HFFc6 (cell line): ENCODE measurements at places on chromosomes 1 and 21. TPM values are rescaled to one million over a fixed set of nuclear protein-coding genes. Genes with fewer than 3 reads are reported as not detected.

DNA sequence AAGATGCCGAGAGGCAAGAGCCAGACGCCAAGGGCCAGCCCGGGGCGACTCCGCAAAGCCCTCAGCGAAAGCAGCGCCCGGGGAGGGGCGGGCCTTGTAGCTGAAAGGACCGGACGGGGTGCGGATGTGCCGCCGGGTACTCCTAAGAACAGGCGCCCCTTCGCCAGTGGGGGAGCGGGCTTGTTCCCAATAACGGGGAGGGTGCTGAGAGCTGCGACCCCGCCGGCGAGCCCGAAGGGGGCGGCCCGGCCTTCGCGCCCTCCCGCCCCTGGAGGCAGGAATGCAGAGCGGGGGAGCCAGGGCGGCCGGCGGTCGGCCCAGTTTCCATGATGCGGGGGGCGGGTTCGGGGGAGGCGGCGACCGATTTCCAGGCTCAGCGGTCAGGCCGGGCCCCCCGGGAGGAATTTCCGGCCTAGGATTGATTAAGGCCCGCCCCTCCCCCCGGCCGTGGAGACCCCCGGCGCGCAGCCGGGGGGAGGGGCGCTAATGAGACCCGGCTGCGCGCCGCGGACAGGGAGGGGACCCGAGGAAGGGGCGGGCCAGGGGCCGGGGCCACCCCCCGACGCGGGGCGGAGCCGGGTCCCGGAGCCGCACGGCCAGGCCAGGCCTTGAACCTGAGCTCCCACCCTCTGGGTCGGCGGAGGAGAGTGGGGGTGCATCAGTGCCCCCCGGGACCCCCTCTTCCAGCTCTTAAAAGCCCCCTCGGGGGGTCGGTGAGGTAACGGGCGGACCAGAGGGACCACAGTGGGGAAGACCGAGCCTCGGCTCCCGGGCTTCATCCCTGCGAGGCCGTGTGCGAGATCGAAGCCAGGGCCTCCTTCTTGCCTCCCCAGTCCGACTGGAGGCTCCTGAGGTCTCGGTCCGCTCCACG, 898 bp upstream of the TMEM200B start:
- H3K4me3 ChIP-seq = peak overlapping the region; percentile 75
- H3K36me3 ChIP-seq = no peaks in the 10 kb centered on the region
- peak overlapping the region; percentile 84 for H3K27ac ChIP-seq
- peak; percentile 50 for DNase-seq

GRCh38 chr1:106880226-106880625, 176.2 kb upstream of the PRMT6 start:
- H3K27me3 ChIP-seq = no peaks in the 10 kb centered on the region
- DNase-seq = no peak
- H3K27ac ChIP-seq = no peak overlapping the region
- no peaks in the 10 kb centered on the region for H3K4me1 ChIP-seq
- H3K36me3 ChIP-seq = no peaks in the 10 kb centered on the region

GRCh38 chr21:45855248-45855811, 126.2 kb upstream of the COL6A1 start:
- DNase-seq = no peak
- no peaks in the 10 kb centered on the region for H3K36me3 ChIP-seq
- H3K27ac ChIP-seq = no peak overlapping the region
- H3K4me3 ChIP-seq = no peak overlapping the region
- peaks cover 16% of the 10 kb centered on the region for H3K27me3 ChIP-seq
- H3K4me1 ChIP-seq = peaks cover 16% of the 10 kb centered on the region

- DNase-seq = no peak
- H3K36me3 ChIP-seq = no peaks in the 10 kb centered on the region
- peaks cover 29% of the 10 kb centered on the region for H3K4me1 ChIP-seq
- peak within 1 kb of the TSS; percentile 80 for H3K4me3 ChIP-seq
- H3K27me3 ChIP-seq = peaks cover 26% of the 10 kb centered on the region
Measured at GRCh38 chr21:25638660-25639550, at the start of gene JAM2. Gene JAM2, plus strand, starts transcription at chr21:25639258. Its CDS starts 564 bp downstream, at chr21:25639822.

DNA sequence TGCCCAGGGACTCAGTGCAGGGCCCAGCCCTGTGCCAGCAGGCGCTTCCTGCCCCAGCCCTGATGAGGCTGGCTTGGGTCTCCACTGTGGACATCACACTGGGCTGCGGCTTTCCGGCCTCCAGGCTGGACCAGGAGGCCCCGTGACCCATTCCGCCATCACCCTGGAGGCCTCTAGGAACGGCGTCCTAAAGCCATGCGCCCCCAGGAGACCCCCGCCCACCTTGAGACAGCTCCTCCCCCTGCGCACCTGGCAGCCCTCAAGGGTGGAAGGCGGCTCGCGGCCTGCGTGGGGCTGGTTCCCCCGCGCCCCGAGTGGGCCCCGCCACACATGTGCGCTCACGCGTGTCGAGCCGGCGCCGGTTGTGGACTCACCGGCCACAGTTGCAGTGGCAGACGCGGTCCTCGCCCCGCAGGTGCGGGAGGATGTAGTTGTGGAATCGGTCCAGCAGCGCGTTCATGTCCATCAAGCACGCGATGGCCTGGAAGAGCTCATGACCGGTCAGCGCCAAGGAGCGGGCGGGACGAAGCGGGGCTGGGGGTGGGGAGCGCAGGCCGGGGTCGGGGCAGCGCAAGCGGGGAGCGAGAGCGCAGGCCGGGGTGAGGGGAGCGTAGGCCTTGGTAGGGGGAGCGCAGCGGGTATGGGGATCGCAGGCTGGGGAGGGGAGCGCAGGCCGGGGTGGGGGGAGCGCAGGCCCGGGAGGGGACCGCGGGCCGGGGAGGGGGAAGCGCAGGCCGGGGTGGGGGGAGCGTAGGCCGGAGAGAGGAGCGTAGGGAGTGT, 924 bp downstream of the TMEM240 start:
- no peak overlapping the region for H3K27ac ChIP-seq
- no peaks in the 10 kb centered on the region for H3K4me1 ChIP-seq
- peak overlapping the region; percentile 73 for H3K4me3 ChIP-seq
- H3K36me3 ChIP-seq = peaks cover 11% of the 10 kb centered on the region; the same call in 1 of the 2 replicates

DNA sequence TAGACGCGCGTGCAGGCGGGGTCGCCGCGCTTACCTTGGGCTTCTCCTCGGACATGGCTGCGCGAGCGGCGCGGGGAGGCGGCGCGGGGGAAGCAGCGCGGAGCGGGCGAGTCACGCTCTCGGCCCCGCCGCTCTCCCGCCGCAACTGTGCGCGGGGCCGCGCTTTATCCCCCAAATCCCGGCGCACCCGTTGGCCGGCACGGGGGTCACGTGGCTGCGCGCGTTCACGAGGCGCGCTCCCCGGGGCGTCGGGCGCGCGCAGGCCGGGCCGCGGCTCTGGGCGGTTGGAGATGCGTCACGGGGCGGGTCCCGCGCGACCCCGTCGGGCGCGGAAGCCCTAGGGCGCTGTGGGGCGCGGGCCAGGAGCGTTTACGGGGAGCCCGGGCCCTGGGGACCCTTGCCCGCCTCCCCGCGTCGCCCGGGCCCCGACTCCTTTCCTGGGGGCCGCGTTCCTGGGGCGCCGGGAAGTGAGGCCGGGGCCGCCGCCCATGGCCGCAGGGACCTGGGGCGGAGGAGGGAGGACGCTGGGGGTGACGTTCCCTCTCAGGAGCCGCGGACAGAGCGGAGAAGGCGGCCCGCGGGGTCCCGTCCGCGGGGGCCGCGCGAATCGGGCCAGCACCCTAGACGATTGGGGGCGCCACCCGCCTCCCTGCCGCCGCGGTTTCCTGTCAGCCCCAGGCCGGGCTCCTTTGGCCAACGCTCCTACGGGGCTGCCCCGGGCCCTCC, at the start of gene SUMO3:
Gene SUMO3, minus strand, starts transcription at position 149 of the 726 bp plus-strand sequence. Its CDS starts 94 bp downstream, at position 55.
- H3K27me3 ChIP-seq = no peaks in the 10 kb centered on the region; the same call in 1 of the 2 replicates
- peak within 1 kb of the TSS; percentile 38; the same call in 1 of the 2 replicates for H3K27ac ChIP-seq
- peak; percentile 60 for DNase-seq
- peaks cover 34% of the 10 kb centered on the region for H3K4me1 ChIP-seq
- H3K36me3 ChIP-seq = peaks cover 21% of the 10 kb centered on the region
- peak within 1 kb of the TSS; percentile 78 for H3K4me3 ChIP-seq

GRCh38 chr1:170445096-170445495, 86.9 kb upstream of the GORAB start:
- H3K27me3 ChIP-seq = no peaks in the 10 kb centered on the region; the same call in 1 of the 2 replicates
- peak; percentile 77 for DNase-seq
- H3K27ac ChIP-seq = peak overlapping the region; percentile 45; the same call in 1 of the 2 replicates
- H3K4me3 ChIP-seq = no peak overlapping the region

GRCh38 chr1:94045465-94046056, 75.4 kb downstream of the ABCA4 start:
- peak overlapping the region; percentile 65; the same call in 1 of the 2 replicates for H3K4me3 ChIP-seq
- H3K27ac ChIP-seq = peak overlapping the region; percentile 80
- H3K4me1 ChIP-seq = peaks cover 43% of the 10 kb centered on the region
- no peaks in the 10 kb centered on the region for H3K36me3 ChIP-seq

Gene OLFML3
- 64.8 to 124 TPM (median 80.8 TPM) in 3 replicates for total RNA-seq

Gene SYCP1
- total RNA-seq = not detected in 3 replicates
